Putamen (tissue), 1 donor: ENCODE measurements at places on chromosomes 2 and 18.

DNA sequence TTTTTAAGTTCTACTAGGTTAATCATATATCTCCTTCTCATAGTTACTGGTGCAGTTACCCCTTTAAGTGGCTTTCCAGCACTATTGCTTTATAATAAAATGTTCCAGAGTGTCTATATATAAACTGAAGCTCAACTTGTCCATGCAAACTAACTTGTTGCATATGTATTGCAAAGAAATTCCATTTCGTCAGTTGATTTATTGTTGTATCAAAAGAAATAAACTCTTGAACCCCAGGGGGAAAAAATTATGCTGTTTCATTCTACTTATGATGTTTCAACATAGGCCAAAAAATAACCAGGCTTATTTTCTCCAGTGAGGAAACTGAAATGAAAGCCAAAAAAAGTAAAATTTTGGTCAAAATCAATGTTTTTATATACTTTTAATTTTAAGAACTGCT lies 491.9 kb downstream of the NR4A2 start:
- DNase-seq = no peak

GRCh38 chr2:240783819-240784621 lies 36.0 kb downstream of the KIF1A start:
- no peak for DNase-seq

DNA sequence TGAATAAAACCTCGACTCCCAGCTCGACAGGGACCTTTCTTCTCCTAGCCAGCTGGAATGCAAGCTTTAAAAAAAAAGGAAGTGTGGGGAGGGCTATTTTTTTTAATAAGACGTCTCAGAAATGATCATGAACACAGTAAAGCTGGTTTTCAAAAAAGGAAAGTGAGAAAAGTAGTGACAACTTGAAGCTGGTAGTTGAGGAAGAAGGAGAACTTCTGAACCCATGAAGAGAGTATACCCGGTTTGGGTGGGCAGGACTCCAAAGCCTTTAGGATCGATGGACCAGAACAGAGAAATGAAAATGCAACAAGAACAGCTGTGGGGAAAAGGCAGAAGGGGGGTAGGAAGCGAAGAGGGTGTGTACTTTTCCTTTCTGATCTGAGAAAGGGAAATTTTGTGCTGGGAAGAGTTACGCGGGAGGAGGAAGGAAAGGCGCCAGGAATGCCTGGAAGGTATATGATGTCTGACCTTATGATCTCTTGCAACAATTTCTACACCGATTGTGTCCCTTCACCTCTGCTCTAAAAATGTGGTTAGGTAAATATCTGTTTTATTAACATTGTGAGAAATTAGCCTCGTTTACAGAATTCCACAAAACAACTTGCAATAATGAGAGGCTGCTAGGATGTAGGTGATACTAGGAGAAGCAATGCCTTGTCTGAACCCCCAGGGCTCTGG lies 22.6 kb upstream of the CYP1B1 start:
- DNase-seq = no peak

DNA sequence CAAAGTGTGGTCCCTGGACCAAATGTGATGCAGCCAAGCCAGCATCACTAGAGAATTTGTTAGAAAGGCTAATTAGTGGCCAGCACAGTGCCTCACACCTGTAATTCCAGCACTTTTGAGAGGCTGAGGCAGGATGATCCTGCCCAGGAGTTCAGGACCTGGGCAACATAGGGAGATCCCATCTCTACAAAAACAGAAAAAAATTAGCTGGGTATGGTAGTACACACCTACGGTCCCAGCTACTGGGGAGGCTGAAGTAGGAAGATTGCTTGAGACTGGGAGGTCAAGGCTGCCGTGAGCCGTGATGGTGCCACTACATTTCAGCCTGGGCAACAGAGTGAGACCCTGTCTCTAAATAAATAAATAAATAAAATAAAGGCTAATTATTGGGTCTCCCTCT lies 69.9 kb upstream of the FZD5 start:
- no peak for DNase-seq

DNA sequence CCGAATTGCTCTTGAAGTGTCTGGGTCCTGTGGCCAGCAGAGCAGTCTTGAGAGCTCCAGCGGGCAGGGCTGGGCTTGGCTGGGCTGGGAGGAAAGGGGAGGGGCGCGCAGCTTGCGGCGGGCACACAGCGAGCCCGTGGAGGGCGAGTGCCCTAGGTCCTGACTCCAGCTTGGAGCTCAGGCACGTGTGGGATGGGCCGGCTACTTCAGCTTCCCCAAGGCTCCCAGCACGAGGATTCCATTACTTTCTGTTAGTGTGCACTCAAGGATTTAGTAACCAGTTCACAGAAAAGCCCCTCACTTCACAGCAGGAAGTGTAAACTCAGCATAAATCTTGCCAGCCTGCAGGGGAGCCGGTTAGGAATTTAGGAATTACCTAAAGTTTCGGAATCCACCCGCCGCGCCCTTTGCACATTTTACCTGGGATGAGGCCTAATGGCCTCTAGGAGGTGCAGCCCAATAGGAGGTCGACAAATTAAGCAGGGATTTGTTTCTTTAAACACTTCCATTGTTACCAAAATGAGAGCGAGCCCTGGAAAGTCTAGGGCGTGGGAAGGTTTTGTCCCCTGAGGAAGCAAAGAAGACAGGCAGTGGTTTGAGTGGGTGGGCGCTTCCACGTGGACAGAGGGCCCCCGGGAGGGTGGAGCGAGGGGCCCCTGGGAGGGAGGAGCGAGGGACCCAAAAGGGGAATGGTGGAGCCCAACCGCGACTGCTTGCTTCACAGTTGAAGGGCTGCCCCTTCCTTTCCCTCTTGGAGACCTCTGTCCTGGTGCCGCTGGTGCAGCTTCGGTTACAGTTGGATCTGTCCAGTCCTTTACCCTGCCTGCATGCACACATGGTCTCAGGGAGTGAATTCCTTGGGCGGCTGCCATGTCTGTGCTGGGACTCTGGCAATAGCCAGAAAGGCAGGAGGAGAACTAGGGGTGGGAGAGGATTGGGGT lies 93.3 kb downstream of the CTAGE1 start:
- no peak for DNase-seq

GRCh38 chr18:55116863-55117262 lies 157.6 kb upstream of the CCDC68 start:
- no peak for DNase-seq

DNA sequence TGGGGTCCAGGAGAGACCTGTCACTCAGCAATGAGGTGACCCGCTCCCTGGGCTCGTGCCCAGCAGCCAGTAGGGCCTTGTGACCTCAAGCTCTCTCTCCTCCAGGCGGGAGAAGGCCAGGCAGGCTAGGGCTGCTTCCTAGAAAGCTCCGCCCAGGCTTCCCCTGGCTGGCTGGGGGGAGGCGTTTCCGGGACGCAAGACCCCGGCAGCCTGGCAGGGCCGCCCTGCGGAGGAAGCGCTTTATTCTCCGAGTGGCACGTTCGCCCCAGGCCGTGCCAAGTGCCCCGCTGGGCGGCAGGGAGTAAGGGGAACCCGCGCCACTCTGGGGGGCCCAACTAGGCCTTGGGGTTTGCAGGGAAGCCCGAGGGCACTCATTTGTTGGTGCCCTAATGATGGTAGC lies 21.2 kb upstream of the EPAS1 start:
- DNase-seq = no peak

- DNase-seq = no peak
Observed at GRCh38 chr18:77676910-77677309, 427.3 kb downstream of the GALR1 start.

DNA sequence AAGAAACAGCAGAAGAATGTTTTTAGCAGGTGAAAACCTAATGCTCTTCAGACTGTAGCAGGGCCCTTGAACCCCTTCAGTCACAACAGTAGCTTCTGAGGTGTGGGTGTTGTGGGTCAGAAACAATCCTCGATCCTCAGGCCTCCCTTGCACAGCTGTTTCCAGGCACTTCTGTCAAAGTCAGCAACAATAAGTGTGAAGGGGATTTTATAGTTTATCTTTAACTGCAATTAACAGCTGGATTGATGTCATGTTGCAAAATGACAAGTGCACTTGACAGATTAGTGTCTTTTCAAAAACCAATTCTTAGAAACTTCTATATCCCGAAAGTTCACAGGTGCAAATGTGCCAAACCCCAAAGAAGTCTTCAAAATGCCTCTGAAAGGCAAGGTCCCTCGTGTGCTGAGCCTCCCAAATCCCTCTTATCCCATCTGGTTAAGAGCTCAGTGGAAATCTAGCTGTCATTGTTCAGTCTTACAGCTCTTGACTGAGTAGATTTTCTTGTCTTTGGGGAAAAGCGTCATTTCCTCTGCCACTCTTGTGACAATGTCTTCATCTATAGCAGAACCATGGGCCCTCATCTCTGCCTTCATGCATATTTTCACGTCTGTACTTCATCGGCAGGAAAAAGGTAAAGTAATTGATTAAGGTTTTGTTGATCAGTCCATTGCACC lies 29.6 kb downstream of the M1AP start:
- no peak for DNase-seq

DNA sequence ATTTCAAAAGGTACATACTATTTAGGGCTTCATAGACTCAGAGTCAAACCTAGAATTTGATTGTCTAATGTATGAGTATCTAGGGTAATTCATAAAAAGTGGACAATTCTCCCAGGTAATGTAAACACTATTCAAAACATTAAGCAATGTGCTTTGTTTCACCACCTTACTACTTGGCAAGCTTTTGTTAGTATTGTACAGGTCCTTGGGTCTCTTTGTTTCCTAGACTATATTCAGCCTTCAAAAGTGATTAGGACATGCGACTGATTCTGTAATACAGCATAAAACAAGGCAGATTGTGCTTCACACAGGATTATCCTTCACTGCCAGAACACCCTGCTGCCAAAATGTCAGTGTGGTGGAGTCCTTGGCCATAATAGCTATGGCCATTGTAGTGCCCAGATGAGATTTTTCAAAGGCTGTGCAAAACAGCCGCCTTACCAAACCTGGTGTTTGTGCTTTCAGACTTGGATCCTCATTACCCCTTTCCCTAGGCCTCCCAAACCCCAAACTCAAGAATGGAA lies 90.1 kb upstream of the CAVIN2 start:
- DNase-seq = no peak

DNA sequence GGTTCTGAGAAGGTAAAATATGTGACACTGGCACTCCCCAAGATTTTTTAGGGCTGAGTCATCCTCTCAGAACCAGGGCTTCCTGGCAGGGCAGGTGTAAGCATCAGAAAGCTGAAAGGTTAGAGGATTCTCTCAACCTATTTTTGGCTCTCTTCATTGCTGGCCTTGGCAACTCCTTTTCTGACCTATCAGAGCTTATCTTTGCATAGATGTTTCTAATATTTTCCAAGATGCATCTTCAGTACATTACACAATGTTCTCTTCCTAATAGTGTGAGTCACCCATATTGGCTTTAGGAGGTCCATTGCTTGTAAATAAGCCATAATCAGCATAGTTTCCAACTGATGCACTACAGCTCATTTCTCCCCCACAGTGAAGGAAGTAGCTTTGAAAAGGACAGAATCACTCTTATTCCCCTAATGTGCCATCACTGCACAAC lies 2008.4 kb upstream of the PIK3C3 start:
- DNase-seq = no peak

DNA sequence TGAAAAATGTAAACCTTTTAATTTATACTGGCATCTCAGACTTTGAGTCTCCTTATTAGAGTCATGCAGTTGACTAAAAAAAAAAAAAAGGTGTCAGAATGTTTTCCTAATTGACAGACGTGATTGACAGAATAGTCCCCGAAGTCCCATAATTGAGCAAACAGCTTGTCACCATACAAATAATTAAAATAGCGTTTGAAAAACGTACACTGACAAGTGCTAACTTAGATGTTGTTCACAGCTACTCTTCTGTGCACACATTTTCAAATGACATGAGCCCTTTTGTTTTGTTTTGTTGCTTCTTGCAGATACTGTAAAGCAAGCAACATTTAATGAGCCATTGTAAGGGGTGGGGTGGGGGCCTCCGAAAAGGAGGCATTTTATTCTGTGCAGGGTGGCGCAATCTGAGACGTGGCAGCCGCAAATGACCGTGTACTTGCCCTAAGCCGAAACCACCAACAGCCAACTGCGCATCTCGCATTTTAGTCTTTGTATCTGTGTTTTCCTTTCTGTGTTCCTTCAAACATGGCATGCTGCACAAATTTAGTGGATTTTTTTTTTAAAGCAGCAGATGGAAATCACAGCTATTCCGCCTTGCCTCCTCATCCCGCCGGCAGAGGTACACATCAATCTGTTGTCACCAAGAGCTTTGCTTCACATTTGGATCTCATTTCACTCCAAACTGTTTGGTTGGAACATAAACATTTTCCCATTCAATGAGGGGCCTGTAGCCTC lies 52.4 kb downstream of the LPIN1 start:
- DNase-seq = no peak

GRCh38 chr2:230643576-230644291 lies 68.9 kb upstream of the CAB39 start:
- no peak for DNase-seq

DNA sequence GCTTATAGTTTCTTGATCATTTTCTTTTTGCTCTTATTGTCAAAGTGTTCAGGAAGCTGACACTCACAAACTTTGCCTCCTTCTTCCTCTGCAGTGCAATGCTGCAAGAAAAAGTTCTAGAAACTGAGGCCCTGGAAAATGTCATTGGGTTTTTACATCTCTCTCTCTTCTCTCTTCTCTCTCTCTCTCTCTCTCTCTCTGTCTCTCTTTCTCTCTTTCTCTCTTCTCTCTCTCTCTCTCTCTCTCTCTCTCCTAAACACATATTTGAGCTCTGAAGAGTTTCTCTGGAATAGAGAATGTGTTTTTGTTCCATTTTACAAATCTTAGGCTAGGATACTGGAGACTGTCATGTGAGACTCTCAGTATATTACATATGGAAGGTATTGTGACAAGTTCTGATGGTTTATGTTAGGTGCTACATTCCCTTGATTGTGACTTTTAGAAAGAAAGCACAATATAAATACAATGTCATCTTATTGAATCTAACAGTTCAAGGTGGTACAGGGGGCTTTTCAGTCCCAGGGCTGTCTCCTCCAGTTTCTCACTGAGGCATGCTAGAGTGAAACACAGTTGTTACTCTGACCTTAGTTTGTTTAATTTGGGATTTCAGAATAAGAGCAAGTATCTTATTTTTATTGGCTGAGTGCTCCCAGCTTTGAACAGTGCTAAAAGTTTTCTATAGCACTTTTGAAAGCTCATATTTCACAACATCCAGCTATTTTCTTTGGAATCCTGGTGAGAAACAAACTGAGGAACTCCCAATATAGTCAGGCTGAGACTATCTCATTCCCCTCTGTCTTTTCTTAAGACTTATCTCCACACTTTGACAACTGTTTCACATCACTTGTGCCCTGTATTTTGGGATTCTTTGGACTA lies 41.4 kb upstream of the EHBP1 start:
- DNase-seq = no peak

- DNase-seq = no peak
Observed at GRCh38 chr2:237459226-237459625, 27.8 kb upstream of the MLPH start.
